Activated naive CD4-positive, alpha-beta T cell treated with anti-CD3 and anti-CD28 coated beads, Interleukin-2, amount 50 U/mL, for 72 hours (primary cell): ENCODE measurements at places on chromosomes 5 and 9.

GRCh38 chr9:557601-558201 is 283.8 kb upstream of the DMRT1 start:
- no peak for DNase-seq

GRCh38 chr5:177462021-177462670 is 11.3 kb downstream of the DBN1 start:
- DNase-seq = no peak

DNA sequence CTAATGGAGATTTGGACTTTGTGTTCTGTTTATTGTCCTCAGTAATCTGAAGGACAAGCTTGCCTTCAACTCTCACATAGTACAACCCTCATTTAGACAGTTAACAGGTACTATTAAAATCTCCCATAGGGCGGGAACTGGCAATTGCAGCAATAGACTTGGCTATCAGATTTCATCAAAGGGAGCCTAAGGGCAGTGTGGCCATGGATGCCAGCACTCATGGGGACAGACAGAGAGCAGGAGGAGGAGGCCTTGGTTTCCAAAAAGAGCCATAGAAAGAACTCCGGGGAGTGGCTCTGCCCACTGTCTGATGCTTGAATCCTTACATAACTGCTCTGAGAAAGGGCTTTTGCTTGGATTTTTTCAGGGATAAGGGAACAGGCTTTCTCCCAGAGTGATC is 6.8 kb downstream of the SLC36A1 start:
- no peak for DNase-seq

- no peak for DNase-seq
Measured at GRCh38 chr9:15178631-15179030, 128.4 kb downstream of the TTC39B start.

- DNase-seq = no peak
Measured at GRCh38 chr9:19998823-19999455, 210.1 kb upstream of the SLC24A2 start.

DNA sequence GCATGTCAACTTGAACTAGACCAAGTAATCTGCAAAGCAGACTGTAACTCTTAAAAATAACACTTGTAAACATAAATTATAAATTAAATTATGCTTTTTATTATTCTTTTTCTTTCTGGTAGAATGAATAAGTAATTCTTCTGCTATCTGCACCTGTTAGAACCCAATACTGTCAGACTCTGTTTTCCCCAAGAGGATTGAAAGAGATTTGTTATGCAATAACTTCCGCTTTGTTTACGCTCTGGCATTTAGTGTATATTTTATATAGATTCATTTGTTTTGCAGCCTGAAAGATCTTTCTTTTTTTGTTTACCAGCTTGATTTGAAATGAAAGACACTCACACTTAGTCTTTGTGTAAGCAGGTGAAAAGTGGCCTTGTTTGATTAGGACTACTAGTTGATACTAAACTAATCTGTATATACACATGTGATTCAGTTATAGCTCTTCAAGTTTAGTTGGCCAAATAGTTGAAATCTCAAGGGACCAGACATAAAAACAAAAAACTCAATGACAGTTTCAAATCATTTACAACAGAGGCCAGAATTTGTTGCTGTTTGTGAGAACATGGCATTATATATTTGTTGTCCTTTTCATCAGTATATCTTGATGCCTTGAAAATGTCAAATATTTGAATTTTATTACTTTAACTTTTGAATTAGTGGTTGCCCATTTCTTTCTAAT is 155.8 kb downstream of the PBX3 start:
- DNase-seq = no peak

- DNase-seq = no peak
Measured at GRCh38 chr5:1300581-1301083, 5.8 kb upstream of the TERT start.

DNA sequence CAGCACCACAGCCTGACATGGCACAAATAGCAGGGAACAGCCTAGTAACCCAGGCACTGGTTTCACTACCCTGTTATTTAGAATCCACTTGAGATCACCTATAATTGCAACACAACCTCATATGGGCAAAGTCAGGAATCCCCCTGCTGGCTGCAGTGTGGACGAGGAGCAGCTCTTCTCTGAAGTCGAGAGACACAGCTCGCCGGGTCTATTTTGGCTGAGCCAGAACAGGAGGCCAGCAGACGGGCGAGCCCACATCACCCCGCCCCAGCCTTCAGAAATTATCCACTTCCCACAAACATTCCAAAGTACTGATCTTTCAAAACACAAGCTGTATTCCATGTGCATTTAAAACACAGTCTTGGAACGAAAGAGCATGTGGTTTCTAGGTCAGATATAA is 179.0 kb downstream of the ROR2 start:
- DNase-seq = no peak

DNA sequence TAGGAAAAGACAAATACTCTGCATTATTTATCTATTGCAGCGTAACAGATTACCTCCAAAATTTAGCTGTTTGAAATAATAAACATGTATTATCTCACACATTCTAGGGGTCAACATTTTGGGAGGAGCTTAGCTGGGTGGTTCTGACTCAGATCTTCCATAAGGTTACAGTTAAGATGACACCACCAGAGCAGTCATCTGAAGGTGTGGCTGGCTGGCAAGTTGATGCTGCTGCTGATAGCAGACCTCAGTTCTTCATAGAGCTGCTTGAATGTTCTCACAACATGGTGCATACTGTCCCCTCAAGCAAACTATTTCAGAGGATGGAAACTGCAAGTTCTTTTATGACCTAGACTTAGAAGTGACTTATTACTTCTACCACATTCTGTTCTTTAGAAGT is 146.3 kb upstream of the FSTL4 start:
- DNase-seq = no peak

DNA sequence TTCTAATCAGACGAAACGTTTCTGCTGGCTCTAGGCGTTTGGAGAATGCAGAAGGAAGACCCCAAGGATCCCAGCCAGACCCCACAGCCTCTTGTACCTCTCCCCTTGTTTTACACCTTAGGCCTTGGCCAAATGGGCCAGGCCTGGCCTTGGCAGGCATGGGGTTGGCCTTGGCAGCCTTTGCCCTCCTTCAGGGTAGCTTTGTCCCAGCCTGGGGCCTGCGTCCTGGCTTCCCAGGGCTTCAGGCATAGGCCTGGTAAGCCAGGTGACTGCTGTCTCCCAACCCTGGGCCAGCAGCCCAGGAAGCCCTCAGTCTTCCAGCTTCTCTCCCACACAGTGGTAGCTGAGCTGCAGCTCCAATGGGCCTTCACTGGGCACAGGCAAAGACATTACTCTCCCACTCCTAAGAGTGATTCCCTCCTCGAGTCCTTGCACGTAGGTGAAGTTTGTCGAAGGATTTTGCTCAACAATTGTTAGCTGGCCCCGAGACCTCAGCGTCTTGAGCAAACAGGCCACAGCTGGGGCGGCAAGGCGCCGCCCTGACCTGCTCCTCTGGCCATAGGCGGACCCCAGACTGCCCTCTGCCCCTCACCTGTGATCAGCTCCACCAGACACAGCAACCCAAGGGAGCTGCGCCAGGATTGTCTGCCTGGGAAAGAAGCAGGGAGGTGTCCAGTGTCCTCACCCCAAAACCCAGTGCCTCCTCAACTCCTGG is 1.1 kb upstream of the PITX1 start:
- DNase-seq = no peak

DNA sequence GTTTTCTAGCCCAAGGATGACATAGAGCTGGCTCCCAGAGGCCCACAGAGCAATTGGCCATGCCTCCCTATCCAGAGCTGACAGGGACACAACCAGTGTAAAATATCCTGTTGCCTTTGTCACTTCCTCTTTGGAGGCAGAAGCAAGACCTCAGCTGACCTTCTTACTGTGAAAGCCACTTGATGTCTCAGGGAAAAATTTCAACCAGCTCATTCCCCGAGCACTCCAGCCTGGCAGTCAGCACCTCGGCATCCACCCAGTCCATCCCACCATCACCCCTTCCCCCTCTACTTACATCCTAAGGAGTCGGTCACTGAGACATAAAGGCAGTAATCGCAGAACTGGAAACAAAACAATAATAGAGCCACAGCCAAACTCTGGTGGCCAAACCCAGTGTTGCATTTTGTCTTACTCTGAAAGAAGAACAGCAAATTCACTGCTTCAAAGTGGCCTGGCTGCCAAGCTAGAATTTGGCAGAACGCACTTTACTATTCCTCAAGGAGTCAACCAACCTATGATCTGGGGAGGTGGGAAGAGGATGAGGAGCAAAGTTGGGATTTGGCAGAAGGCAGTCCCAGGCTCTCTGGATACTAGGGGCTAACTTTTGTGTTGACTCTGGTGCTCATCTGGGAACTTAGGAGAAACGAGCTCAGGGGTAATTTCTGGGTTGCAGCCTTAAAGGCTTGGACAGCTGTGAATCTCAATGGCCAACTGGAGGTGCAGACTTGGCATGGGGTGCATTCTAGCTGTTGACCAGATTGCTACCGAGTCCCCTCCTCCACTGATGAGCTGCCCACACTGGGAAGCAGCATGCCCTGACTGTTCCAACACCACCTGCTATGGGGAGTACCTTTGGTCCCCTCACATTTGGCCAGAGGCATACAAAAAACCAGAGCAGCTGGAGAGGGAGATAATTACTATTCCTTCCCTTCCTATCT is 13.6 kb downstream of the NIPAL4 start:
- no peak for DNase-seq

- no peak for DNase-seq
Measured at GRCh38 chr9:108087781-108088180, 598.2 kb upstream of the KLF4 start.

DNA sequence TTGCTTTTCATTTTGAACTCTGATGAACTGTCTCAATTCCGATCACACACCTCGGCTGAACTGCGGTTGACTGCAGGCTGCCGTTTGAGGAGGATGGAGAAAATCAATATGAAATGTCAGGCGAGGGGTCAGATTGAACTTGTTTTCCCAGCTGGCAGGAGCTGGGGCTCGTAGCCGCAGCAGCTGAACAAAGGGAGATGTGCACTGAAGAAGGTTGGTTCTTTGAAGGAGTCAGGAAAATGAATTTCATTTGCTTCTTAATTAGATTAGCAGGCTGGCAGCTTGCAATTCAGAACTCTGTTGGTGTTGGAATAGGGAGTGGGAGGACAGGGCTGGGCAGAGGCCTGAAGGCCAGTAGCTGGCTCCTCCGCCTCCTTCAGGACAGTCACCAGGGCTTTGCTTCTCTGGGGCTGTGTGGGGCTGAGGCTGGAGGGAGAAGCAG is 117.4 kb upstream of the GPR151 start:
- DNase-seq = no peak
